CD4-positive, CD25-positive, alpha-beta regulatory T cell (primary cell): ENCODE measurements at places on chromosomes 2 and 18. TPM values are rescaled to one million over a fixed set of nuclear protein-coding genes. Genes with fewer than 3 reads are reported as not detected.

The PSMA8 gene
- 0.73 TPM for polyA plus RNA-seq

DNA sequence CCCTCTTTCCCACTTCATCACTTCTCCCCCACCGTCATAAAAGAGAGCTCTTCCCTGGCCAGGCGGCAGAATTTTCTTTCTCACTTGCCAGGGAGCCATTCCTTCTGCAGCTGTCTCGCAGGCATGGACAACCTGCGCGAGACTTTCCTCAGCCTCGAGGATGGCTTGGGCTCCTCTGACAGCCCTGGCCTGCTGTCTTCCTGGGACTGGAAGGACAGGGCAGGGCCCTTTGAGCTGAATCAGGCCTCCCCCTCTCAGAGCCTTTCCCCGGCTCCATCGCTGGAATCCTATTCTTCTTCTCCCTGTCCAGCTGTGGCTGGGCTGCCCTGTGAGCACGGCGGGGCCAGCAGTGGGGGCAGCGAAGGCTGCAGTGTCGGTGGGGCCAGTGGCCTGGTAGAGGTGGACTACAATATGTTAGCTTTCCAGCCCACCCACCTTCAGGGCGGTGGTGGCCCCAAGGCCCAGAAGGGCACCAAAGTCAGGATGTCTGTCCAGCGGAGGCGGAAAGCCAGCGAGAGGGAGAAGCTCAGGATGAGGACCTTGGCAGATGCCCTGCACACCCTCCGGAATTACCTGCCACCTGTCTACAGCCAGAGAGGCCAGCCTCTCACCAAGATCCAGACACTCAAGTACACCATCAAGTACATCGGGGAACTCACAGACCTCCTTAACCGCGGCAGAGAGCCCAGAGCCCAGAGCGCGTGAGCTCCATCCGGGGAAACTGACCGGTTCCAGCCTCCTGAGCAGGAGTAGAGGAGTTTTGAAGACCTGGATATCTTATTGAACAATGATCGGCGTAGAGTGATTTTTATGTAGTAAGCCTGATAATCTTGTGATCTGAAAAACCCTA is at the start of gene MSGN1:
Gene MSGN1, plus strand, starts transcription at position 65 of the 850 bp plus-strand sequence. Its CDS starts 59 bp downstream, at position 124.
- DNase-seq: no peak
- H3K4me3 ChIP-seq: no peak within 1 kb of the TSS
- no peak within 1 kb of the TSS for H3K27ac ChIP-seq
- H3K4me1 ChIP-seq: no peaks in the 10 kb centered on the region

DNA sequence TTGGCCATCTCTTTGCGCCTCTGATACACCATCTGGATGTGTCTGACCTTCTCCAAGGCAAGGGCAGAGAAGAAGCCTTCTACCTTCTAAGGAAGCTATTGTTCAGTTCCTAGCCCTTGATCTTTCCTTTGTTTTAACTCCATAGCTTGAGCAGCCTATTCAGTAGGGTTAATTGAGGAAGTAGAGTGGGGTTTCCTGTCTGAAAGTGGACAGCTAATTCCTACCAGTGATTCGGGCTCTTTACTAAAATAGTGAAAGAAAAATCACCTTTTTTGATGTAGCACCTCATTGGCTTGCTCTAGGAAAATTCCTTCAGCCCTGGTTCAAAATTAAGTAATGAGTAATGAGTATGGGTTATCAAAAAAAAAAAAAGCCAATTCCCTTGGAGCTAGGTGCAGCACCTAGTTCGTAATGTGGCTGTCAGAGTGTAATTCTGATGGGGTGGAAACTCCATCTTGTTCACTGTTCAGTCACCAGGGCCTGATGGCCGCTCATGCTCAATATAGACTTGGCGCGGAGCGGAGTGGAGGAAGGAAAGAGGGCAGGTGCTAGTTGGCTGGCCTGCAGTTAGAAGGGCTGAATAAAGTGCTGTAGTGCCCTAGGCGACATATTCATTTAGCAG is 2.9 kb upstream of the MGAT5 start:
- H3K4me3 ChIP-seq: no peak overlapping the region
- DNase-seq: no peak
- peaks cover 10% of the 10 kb centered on the region for H3K36me3 ChIP-seq
- no peaks in the 10 kb centered on the region for H3K27me3 ChIP-seq
- no peak overlapping the region for H3K27ac ChIP-seq

- H3K36me3 ChIP-seq: peaks cover 56% of the 10 kb centered on the region
- no peak overlapping the region for H3K27ac ChIP-seq
- DNase-seq: no peak
- H3K4me3 ChIP-seq: no peak overlapping the region
- H3K4me1 ChIP-seq: no peaks in the 10 kb centered on the region
- no peaks in the 10 kb centered on the region for H3K27me3 ChIP-seq
Measured at GRCh38 chr18:42068030-42068429, 113.0 kb downstream of the PIK3C3 start.

DNA sequence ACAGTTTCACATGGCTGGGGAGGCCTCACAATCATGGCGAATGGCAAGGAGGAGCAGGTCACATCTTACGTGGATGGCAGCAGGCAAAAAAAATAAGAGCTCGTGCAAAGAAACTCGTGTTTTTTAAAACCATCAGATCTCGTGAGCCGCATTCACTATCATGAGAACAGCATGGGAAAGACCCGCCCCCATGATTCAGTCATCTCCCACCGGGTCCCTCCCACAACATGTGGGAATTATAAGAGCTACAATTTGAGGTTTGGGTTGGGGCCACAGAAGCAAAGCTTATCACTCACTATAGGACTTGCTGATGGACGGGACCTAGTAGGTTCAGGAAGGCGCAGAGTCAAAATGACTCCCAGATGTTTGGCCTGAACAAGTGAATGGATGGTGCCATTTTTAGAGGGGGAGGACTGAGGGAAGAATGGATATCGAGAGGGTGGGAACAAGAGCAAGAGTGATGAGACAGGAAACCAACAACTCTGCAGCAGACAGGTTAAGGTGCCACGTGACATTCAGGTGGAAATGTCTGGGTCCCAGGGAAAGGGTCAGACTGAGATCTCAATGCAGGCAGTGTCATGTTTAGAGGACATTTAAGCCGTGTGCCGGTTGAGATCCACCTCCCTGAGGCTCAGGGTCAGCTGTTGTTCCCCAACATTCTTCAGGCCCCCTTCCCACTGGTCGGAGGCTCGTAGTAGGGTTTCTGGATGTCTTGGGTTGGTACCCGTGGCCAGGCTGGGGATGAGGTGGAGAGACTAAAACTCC is 85.7 kb downstream of the MYCN start:
- DNase-seq: no peak
- H3K4me1 ChIP-seq: no peaks in the 10 kb centered on the region
- H3K36me3 ChIP-seq: no peaks in the 10 kb centered on the region
- no peak overlapping the region for H3K27ac ChIP-seq
- no peak overlapping the region for H3K4me3 ChIP-seq
- no peaks in the 10 kb centered on the region for H3K27me3 ChIP-seq

GRCh38 chr2:51289045-51289444 is 257.1 kb upstream of the NRXN1 start:
- no peak for DNase-seq
- H3K4me1 ChIP-seq: no peaks in the 10 kb centered on the region
- H3K36me3 ChIP-seq: no peaks in the 10 kb centered on the region
- H3K4me3 ChIP-seq: no peak overlapping the region
- H3K27ac ChIP-seq: no peak overlapping the region

DNA sequence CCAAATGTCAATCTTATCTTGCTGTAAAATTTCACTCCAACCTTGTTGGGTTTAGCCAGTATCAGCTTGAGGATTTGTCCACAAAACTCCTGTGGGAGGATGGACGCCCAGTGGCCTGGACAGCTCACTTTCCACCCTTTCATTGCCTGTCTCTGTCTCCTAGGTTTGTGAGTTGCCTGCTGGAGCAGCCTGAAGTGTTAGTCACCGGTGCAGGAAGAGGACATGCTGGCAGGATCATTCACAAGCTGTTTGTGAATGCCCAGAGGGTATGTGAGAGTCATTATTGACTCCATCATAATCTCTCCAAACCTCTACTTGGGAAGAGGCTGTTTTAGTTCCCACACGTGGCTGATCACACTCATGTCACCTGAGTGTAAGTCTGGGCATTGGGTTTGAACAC is 112.3 kb downstream of the RAB3GAP1 start:
- DNase-seq: no peak
- no peaks in the 10 kb centered on the region for H3K4me1 ChIP-seq
- peaks cover 62% of the 10 kb centered on the region for H3K36me3 ChIP-seq
- H3K27me3 ChIP-seq: no peaks in the 10 kb centered on the region
- no peak overlapping the region for H3K4me3 ChIP-seq

DNA sequence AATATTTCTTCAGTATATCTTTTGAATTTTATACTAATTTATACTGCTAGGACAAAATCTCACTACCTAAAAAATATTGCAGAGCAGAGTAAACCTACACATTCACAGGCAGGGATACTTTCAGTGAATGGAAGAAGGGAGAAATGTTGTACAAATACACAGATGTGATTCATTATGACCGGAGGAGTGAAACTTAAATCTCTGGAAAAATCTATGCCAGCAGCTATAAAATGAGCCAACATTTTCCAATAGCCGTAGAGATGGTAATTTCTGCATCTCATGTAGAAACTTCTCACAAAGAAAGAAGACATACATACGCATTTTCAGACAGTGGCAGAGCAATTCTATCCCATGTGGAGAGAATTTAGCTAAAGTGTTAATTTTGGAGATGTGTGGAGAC is 54.8 kb downstream of the KCNS3 start:
- H3K4me3 ChIP-seq: no peak overlapping the region
- H3K27ac ChIP-seq: no peak overlapping the region
- no peaks in the 10 kb centered on the region for H3K36me3 ChIP-seq
- no peaks in the 10 kb centered on the region for H3K27me3 ChIP-seq

- H3K27ac ChIP-seq: no peak overlapping the region
- H3K36me3 ChIP-seq: no peaks in the 10 kb centered on the region
- no peak for DNase-seq
- no peak overlapping the region for H3K4me3 ChIP-seq
- H3K4me1 ChIP-seq: no peaks in the 10 kb centered on the region
Measured at GRCh38 chr2:84487298-84487996, 28.4 kb upstream of the SUCLG1 start.

- H3K4me1 ChIP-seq: no peaks in the 10 kb centered on the region
- H3K4me3 ChIP-seq: no peak overlapping the region
- DNase-seq: no peak
- H3K36me3 ChIP-seq: no peaks in the 10 kb centered on the region
- no peak overlapping the region for H3K27ac ChIP-seq
- peaks cover 3% of the 10 kb centered on the region for H3K27me3 ChIP-seq
Measured at GRCh38 chr2:37973615-37974353, 48.7 kb downstream of the RMDN2 start.

GRCh38 chr2:100237770-100238169 is 84.5 kb downstream of the LONRF2 start:
- no peaks in the 10 kb centered on the region for H3K27me3 ChIP-seq
- no peaks in the 10 kb centered on the region for H3K36me3 ChIP-seq
- peaks cover 11% of the 10 kb centered on the region for H3K4me1 ChIP-seq
- H3K27ac ChIP-seq: no peak overlapping the region
- H3K4me3 ChIP-seq: no peak overlapping the region

DNA sequence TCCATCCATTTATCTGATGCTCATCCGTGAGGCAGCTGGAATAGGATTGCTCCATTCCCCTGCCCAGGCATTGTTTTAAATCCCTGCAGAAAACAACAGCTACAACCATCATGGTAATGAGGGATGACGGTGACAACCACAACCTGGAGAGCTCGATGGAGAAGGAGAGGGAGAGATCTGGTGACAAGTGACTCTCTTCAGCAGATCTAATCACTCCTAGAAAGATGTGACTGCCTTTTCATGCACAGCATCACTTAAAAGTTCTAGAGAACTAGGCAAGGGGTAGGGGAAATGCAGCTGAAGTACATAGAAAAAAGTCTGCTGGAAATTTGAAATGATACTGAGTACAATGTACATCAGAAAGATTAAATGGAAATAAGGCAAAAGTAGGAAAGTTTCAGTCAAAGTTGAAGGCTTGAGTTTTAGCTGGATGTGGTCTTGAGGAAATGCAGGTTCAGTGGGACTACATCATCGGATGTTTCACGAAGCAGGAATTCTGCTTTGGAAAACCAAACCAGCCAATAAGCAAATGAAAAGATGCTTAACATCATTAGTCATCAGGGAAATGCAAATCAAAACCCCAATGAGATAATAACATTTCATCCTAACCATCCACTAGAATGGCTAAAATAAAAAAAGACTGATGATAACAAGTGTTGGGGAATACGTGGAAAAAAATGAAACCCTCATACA is 6.8 kb upstream of the ARHGAP25 start:
- no peaks in the 10 kb centered on the region for H3K36me3 ChIP-seq
- DNase-seq: no peak
- peaks cover 39% of the 10 kb centered on the region for H3K4me1 ChIP-seq
- H3K27me3 ChIP-seq: no peaks in the 10 kb centered on the region
- peak overlapping the region; percentile 54 for H3K4me3 ChIP-seq

- H3K27me3 ChIP-seq: no peaks in the 10 kb centered on the region
- H3K4me1 ChIP-seq: no peaks in the 10 kb centered on the region
- H3K36me3 ChIP-seq: peaks cover 89% of the 10 kb centered on the region
Measured at GRCh38 chr2:54666131-54666633, 57.3 kb upstream of the EML6 start.

DNA sequence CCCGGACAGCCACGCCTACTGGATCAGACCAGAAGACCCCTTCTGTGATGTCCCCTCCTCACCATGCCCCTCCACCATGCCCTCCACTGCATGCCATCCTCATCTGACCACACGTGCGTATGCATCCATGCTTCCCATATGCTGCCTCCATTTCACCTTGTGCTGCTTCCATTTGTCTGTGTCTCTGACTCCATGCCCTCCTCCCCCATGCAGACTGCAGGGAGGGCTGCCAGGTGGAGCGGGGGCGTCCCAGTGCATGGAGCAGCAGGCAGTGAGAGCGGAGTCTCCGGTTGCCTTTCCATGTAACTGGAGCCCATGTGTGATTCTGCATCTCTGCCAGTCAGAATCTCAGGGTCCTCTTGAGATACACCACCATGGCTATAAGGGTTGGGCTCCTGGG is 52.6 kb downstream of the COA5 start:
- H3K27ac ChIP-seq: no peak overlapping the region
- DNase-seq: no peak
- no peaks in the 10 kb centered on the region for H3K4me1 ChIP-seq
- no peak overlapping the region for H3K4me3 ChIP-seq
- H3K27me3 ChIP-seq: no peaks in the 10 kb centered on the region

DNA sequence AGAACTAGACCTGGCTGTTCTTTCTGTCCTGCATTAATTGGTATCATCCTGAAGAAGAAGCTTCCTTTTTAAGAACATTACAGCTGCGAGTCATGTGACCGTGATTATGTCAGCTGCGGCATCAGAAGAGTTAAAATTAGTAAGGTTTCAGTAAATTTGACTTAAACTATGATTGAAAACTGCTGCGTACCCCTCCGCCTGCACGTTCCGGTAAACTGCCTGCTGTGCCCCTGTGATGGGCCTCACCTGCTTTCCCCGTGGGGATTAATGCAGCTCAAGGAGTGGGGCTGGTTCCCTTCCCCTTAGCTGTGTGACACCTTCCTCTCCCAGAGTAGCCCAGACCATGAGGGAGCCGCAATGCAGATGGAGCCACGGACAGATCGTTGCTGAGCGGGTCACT is 36.1 kb upstream of the MYO3B start:
- no peaks in the 10 kb centered on the region for H3K27me3 ChIP-seq
- H3K4me3 ChIP-seq: no peak overlapping the region

DNA sequence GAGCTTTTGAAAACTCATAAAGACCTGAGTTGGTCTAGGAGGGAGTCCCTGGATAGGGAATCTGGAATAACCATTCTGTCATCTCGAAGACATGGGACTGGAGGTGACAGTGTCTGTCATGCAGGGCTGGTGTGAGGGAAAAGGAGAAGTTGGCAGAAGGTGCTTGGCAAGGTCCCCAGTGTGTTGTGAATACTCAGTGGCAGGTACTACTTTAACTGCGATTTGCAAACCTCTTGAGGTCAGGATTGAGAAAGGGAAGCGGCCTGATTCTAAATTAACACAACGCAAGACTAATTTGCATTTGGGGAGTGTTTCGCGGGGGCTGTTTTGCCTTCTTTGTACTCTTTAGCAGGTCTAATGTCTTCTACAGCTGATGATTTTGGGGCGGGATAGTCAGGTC is 77.0 kb upstream of the TMEM200C start:
- H3K27me3 ChIP-seq: no peaks in the 10 kb centered on the region
- H3K4me1 ChIP-seq: no peaks in the 10 kb centered on the region
- no peak overlapping the region for H3K27ac ChIP-seq
- no peak for DNase-seq
- no peak overlapping the region for H3K4me3 ChIP-seq
